ENCODE measurements at places on chromosomes 16 and 17.

DNA sequence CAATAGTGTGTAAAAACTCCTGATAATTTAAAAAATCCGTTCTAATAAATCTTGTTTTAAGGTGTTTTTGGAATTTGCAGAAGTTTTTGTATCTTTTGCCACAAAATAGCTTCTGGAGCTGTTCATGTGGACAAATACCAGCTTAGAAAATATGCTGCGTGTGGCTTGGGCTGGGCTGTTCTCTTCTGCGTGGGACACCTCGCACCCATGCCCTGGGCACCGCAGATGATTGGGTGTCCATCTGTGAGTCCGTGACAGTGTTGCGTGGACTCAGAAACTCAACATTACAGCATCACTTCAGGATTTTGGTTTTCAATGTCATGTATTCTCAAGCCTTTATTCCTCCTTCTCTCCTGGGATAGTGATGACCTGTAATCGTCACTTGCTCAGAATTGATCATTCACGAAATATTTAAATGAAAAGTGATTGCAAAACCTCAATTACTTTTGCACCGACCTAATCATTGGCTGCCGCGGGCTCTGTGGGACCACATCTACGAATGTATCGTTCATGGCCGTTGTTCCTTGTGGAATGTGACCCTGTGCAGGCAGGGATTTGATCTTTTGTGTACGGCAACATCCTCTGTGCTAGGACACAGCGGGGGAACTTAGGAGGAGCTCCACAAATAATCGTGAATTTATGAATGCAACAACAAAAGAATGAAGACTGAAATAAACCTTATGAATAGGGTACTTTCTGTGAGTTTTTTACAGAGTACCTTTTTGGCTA, 210.3 kb upstream of the FOXF1 start:
- H3K4me3 ChIP-seq: no peak overlapping the region
- H3K27ac ChIP-seq: no peak overlapping the region
- no peaks in the 10 kb centered on the region for H3K27me3 ChIP-seq
- H3K36me3 ChIP-seq: no peaks in the 10 kb centered on the region

- H3K4me3 ChIP-seq: peak overlapping the region; percentile 24
- no peaks in the 10 kb centered on the region for H3K27me3 ChIP-seq
Observed at GRCh38 chr16:14186007-14186794, 115.1 kb downstream of the MRTFB start.

- no peaks in the 10 kb centered on the region for H3K27me3 ChIP-seq
- no peak overlapping the region for H3K27ac ChIP-seq
- DNase-seq: no peak
- no peaks in the 10 kb centered on the region for H3K36me3 ChIP-seq
Observed at GRCh38 chr17:55704401-55704800, 18.3 kb downstream of the TMEM100 start.

- H3K27me3 ChIP-seq: no peaks in the 10 kb centered on the region
- peak overlapping the region; percentile 61 for H3K27ac ChIP-seq
- no peaks in the 10 kb centered on the region for H3K4me1 ChIP-seq
- DNase-seq: peak; percentile 27
Observed at GRCh38 chr16:50697881-50698767, 4.7 kb downstream of the NOD2 start.

DNA sequence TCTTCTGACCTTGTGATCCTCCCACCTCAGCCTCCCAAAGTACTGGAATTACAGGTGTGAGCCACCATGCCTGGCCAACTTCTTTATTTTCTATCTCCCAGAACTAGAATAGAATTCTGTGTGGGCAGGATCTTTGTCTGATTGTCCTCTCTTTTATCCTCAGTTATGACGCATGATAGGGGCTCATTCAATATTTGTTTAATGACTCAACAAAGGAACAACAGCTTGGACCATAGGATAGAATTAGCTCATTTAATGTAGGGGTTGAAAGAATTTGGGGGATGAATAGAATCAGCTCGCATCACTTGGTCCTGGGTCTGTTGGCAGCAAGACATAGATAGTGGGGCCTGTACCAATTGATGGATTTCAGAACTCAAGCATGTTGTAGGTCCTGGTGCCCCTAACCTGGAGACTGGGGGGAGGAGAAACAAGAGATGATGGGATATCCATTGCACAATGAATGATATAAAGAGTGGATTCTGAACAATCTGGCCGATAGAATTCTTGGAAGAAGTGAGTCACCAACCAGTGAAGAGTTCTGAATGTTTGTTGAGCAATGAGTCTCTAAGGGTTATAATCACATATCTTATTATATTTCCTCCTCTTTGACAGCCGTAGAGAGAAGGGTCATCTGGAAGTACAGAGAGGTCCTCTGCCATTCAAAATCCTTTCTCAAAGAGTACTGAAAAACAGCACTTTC, 250.2 kb downstream of the HS3ST4 start:
- no peaks in the 10 kb centered on the region for H3K4me1 ChIP-seq
- no peaks in the 10 kb centered on the region for H3K27me3 ChIP-seq
- no peak for DNase-seq
- H3K36me3 ChIP-seq: no peaks in the 10 kb centered on the region
- H3K4me3 ChIP-seq: no peak overlapping the region

DNA sequence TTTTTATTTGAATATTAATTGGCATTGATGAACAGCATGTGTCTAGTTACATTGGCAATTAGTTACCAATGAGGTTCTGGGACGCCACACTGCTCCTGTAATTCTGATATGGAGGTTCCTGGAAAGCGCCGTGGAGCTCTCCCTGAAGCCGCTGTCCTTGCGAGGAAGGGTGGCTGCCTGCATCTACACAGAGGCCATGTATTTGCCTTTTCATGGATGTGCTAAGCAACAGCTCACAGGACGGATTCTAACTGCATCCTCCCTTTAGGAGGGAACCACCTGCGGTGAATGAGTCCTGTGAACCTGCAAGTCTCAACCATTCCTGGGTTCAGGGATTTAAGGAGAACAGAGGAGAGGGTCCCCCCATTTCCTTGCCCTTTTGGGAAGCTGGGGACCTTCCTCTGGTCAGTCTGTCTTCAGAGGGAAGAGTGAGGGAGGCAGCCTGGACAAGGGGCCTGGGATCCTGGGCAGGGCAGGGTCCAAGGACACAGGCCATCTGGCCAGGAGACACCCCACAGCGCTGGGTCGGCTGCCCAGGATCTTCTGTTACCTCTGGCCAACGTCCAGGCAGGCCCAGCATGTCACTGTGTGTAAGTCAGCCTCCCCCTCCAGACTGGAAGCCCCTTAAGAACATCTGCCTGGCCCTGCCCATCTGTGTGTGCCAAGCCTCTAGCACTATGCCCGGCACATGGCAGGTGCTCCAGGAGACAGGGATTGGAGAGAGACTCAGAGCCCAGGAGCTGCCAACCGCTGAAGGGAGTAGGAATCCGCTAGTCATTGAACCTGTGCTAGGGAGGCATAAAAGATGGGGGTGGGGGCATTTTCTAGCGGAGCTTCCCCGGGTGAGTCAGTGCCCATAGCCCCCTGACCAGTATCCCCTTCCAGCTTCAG, 314.1 kb upstream of the TNRC6C start:
- no peaks in the 10 kb centered on the region for H3K27me3 ChIP-seq
- DNase-seq: no peak
- no peak overlapping the region for H3K4me3 ChIP-seq
- H3K4me1 ChIP-seq: no peaks in the 10 kb centered on the region

DNA sequence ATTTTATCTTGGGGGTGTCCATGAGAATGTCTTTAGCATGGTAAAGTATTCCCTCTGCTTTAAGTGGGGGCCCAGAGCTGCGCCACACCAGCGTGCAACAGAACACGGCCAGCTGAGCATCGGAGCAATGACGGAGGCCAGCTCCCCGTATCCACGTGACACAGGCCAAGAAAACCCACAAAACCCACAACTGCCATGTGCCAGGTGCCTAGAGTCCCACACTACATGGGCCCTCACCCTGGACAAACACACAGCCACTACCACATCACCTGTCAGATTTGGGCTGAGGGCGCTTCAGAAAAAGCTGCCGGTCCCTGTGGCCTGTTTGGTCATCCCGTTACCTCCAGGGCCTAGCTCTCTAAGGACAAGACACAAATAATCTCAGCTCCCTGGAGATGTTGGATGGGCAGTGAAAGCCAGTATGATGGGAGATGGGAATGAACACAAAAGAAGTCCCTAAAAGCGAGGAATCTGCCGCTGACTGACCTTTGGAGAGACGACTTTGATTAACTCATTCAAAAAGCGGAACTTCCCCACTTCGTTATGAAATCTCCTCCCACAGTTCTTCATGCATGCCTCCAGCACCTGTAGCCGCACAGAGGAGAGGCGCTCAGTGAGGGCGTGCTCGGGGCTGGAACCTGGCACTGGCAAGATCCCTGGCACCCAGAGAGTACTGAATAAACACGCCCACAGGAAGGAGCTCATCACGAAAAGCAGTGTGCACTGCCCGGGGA, 17.1 kb downstream of the GGA3 start:
- no peaks in the 10 kb centered on the region for H3K36me3 ChIP-seq
- no peak overlapping the region for H3K4me3 ChIP-seq

DNA sequence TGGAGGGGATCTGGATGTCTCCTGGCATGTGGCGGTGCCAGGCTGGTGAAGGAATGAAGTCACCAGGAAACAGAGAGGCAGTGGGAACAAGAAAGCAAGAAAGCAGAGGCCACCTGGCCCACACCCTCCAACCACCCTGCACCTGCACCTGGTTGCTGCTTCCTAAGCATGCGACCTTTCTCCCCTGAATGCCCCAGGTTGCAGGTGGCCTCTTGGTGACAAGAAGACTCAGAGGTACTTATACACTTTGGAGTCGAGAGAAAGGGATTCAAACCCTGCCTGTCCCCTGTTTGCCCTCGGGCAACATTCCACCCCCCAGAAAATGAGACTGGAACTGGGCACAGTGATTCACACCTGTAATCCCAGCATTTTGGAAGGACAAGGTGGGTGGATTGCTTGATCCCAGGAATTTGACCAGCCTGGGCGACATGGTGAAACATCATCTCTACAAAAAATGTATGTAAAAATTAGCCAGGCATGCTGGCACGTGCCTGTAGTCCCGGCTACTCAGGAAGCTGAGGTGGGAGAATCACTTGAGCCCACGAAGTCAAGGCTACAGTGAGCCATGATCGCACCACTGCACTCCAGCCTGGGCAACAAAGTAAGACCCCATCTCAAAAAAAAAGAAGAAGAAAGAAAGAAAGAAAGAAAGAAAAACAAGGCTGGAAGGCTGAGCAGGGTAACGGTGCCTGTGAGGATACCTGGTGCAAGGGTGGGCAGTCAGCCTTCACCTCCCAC, 34.6 kb upstream of the TNRC6C start:
- no peak overlapping the region for H3K27ac ChIP-seq
- no peaks in the 10 kb centered on the region for H3K36me3 ChIP-seq
- H3K4me3 ChIP-seq: no peak overlapping the region
- no peaks in the 10 kb centered on the region for H3K27me3 ChIP-seq
- H3K4me1 ChIP-seq: no peaks in the 10 kb centered on the region

GRCh38 chr17:73452009-73452408, 140.2 kb upstream of the CDC42EP4 start:
- no peak overlapping the region for H3K4me3 ChIP-seq
- no peak overlapping the region for H3K27ac ChIP-seq
- no peaks in the 10 kb centered on the region for H3K36me3 ChIP-seq
- DNase-seq: no peak

DNA sequence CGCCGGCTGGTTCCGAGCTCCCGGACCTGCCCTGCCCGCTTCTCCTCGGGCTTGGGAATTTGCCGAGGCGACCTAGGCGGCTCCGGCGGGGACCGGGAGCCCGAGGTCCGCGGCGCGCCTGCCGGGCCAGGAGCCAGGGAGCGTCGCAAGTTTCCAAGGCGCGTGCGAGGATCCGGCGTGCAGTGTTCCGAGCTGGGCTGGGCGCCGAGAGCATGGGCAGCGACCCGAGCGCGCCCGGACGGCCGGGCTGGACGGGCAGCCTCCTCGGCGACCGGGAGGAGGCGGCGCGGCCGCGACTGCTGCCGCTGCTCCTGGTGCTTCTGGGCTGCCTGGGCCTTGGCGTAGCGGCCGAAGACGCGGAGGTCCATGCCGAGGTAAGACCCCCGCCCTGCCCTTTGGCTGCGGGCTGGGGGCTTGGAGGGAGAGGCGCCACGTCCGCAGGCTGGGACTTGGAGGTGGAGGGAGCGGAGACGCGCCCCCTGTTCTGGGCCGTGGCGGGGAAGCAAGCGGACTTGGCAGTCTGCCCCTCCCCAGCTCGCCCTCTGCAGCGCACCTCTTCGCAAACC, 668 bp downstream of the MMP15 start:
- H3K4me1 ChIP-seq: peaks cover 9% of the 10 kb centered on the region
- H3K4me3 ChIP-seq: peak overlapping the region; percentile 65
- H3K36me3 ChIP-seq: no peaks in the 10 kb centered on the region
- H3K27ac ChIP-seq: peak overlapping the region; percentile 70
- no peaks in the 10 kb centered on the region for H3K27me3 ChIP-seq

DNA sequence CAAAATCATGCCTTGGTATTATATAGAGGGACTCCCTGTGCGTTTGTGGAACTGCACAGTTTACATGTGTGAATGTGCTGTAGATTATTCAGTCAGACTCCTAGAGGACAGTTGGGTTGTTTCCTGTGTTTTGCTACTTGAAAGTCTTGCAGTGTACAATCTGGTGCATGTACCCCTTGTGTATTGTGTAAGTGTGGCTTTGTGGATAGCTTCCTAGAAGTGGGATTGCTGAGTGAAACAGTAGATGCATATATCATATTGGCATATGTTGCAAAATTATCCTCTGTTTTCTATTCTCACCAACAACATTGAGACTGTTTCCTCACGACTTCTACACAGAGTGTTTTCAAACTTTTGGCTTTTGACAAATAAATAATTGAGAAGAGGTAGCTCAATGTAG, 263.7 kb downstream of the MAP2K6 start:
- no peak overlapping the region for H3K4me3 ChIP-seq
- H3K4me1 ChIP-seq: no peaks in the 10 kb centered on the region
- no peaks in the 10 kb centered on the region for H3K27me3 ChIP-seq
- no peak for DNase-seq
- no peak overlapping the region for H3K27ac ChIP-seq

DNA sequence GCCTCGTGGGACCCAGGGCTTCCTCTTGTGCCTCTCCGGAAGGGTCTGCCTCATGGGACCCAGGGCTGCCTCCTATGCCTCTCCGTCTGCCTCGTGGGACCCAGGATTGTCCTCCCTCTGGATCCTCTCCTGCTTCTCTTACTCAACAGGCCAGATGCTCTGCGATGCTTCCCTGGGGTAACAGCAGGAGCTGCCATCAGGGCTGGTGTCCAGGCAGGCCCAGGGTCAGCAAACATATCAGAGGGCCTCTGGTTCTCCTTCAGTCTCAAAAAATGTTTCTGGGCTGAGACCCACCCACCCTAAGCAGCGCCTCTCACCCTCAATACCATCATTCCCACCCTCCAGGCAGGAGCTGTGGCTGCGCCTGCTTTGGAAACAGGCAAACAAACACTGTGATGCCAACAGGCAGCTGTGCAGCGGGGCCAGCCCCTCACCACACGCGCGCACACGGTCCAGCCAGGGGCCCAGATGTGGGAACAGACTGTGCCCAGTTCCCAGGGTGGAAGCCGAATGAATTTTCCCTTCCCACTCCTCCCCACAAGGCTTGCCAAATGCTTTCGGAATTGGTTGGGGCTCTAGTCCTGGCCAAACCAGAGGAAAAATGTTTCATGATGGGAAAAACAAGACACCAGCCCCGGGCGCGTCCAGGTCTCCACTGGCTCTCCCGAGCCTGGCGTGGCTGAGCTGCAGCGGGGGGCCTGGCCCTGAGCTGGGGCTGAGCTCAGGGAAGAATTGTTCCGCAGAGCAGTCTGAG, 11.3 kb downstream of the TIMM22 start:
- H3K27me3 ChIP-seq: no peaks in the 10 kb centered on the region
- H3K4me3 ChIP-seq: no peak overlapping the region
- H3K27ac ChIP-seq: peak overlapping the region; percentile 60
- no peaks in the 10 kb centered on the region for H3K4me1 ChIP-seq
